ENCODE measurements at places on chromosomes 16 and 17.
A peak's percentile ranks its signal among the peaks of the same experiment; 100 is the strongest.

GRCh38 chr16:101586-101985 is 23.6 kb downstream of the MPG start:
- DNase-seq, result no peak

DNA sequence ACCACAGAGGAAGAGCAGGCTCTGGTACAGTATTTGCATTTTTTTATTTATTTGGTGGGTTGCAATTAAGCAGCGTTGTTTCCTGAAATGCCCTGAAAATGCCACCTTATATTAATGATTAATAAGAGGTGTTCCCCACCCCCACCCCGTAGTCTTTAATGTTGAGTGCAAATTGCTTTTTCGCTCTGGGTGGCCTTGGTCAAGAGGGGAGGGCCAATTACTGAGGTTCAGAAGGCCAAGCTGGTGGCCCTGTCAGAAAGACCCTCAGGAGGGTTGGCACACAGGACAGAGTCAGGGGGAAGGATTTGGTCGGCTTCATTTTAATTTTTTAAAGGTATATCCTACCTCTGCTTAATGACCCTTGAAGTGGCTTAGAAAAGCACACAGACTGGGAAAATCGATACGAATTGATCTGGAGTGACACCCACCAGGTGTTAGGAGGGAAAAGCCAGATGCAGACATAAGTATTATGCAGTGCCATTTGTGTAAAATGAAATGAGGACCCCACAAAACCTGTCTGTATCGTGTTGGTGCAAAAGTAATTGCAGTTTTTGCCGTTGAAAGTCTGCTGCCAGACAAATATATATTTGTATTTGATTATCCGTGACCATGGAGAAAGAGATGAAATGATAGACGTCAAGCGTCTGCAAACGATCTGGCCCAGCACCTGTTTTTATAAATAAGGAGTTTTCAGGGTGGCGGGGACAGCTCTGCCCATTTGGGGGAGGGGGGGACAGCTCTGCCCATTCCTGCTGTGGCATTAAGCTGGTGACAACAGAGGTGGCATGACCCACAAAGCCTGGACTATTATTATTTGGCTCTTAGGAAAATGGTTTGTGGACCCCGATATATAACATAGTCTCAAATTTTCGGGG is 143.8 kb upstream of the PLCG2 start:
- no peak for DNase-seq

- peak; percentile 85 for DNase-seq
These were observed at the start of gene FA2H for GRCh38 chr16:74774223-74775139. TSS of gene FA2H (minus strand) at chr16:74774820. CDS start at chr16:74774755, 65 bp downstream.

DNA sequence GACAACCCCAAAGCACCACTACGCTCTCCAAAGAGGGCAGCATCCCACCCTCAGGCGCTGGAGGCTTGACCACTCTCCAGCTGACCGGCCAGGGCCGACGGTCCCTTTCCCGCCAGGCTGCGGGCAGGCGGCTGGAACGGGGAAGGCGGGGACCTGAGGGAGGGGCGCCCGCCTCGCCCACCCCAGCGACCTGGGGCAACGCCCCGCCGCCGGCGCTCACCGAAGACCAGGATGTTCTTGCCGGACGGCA is 431 bp downstream of the DYNC1LI2 start:
- DNase-seq, result no peak

DNA sequence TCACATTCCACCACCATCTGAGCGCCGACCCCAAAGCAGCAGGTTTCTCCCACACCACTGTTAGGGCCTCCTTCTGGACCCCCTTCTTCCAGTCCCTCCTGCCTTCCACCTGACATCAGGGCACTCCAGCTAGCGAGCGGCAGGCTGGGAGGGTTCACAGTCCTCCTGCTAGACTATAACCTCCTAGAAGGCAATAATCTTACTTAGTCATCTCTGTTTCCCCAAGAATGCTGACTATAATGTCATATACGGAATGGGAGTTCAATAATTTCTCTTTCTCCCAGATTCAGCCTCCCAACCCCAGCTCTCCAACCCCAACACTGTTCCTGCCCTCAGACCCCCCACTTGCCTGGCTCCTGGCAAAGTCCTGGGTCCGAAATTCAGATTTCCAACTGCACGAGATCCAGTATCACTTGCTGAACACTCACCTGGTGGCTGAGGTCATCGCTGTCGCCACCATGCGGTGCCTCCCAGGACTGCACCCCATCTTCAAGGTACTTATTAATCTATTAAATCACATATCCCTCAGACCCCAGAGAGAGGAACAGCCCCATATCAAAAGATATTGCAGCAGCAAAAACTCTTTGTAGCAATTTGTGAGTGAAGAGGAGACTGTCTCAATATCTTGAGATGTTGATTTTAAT is 5.6 kb downstream of the ALOX12 start:
- DNase-seq, result no peak

- no peak for DNase-seq
These were observed 356.0 kb downstream of the CA10 start for GRCh38 chr17:51802544-51802943.

DNA sequence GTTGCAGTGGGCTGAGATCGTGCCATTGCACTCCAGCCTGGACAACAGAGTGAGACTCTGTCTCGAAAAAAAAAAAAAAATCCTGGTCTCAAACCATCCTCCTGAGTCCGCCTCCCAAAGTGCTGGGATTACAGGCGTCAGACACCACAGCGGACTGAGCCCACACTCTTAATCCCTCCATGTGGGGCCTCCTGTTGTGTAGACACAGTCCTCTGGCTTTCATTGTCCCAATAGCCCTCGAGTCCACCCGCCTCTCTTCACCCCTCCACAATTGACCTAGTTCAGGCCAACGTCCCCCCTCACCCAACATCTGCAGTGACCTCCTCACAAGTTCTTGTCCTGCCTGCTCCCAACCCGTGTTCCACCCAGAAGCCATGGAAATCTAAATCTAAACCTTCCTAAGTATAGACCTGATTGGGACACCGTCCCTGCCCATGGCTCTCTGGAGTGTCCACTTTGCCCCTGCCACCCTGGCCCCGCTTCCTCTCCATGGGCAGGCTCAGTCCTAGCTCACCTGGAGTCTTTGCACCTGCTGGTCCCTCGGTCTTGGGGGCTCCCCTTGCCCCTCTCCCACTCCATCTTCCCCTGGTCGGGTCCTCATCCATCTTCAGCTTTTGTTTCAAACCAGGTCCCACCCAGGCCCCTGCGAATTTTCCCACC is 46.7 kb downstream of the HAPSTR1 start:
- DNase-seq, result no peak

GRCh38 chr17:58315281-58315711 is 13.3 kb downstream of the TSPOAP1 start:
- DNase-seq, result no peak

DNA sequence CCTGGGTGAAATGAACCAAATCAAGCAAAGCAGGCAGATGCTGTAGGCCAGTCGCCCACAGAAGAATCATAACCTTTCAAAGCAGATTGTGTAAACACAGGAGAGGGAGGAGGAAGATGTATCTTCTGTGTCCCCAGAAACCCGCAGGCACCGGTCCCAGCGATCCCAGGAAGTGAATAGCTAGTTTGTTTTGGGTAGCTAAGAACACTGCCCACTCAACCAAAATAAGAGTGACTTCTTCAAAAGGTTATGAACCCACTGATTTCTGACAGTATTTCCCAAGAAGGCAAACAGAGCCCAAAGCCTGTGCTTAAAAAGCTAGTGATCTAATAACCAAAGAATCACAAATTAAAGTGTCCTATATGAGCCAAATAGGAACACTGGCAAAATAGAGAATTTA is 67.8 kb downstream of the GRIN2A start:
- DNase-seq, result no peak

All from hippocampal formation (tissue), 2 donors.